Bronchial epithelial cell (primary cell): ENCODE measurements at places on chromosomes 3 and 15. TPM values are rescaled to one million over a fixed set of nuclear protein-coding genes. Genes with fewer than 3 reads are reported as not detected.
A peak's percentile ranks its signal among the peaks of the same experiment; 100 is the strongest.

Gene CDHR4
- total RNA-seq: not detected in 2 replicates

Gene TYRO3
- 3.9 and 11.4 TPM in 2 replicates for total RNA-seq

DNA sequence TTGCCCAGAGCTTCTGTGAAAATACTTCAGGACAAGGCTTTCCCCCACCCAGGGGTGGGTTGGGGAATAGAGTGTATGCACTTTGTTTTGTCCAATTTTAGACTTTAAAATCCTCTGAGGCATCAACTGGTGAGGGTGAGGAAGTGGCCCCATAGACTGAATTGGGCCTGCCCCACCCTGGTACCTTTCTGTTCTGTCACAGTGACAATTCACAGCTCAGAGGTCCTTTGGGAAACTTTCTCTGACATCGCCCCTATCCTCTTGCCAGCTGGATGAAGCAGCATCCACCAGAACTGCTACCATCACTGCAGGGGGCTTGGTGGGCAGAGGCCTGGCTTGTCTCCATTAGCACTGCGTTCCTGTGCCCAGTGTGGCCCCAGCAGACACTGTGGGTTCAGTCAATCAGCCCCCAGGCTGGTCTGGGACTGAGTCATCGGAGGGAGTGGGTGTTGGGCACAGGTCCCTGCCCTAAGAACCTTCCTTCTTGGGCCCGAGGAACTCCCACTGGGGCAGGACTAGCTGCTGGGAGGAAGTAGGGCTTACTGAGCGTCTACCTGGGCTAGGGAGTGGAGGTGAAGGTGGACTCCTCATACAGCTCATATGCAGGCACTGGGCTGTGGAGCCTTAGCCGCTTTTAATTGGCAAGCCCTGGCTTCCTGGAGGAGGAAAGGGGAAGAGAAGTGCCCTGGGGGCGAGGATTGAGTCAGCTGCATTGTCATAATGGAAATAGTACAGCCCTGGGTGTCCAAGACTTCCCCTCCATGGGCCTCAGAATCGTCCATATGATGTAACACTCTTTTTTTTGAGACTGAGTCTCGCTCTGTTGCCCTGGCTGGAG lies 1.5 kb upstream of the PPM1M start:
- DNase-seq: peak; percentile 86

Gene NAALADL2
- 1.1 and 1.4 TPM in 2 replicates for total RNA-seq

Gene SRGAP3
- 16.5 and 30.5 TPM in 2 replicates for total RNA-seq
